Cardiac septum (tissue), 1 donor: ENCODE measurements at places on chromosomes 16 and 17. TPM values are rescaled to one million over a fixed set of nuclear protein-coding genes. Genes with fewer than 3 reads are reported as not detected.

DNA sequence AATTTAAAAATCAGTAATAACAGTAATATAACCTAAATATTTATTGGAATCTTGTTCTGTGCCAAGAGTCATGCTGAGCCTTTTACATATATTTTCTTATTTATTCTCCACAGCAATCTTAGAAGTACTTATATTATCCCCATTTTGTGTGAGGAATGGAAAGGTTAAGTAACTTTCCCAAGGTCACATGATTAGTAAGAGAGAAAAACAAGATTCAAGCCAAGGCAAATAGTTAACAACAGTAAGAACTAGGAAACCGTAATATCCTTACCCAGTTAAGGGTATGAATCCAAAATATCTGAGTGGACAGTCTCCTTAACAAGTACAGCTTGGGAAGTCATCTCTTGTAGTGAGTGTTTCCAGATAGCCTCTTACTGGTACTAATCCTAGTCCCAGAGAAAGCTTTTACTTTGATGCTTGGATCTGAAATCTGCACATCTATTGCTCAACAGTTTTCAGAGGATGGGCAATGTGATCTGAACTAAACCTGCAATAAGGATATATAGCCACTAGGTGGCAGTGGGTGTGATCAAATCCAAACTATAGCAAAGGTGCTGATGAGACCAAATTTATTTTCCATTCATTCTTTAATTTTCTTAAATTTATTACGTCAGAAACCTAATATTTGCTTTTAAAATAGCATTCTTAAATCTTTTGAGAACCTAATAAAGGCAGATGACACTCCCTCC is 23.3 kb downstream of the SHISA6 start:
- no peak for DNase-seq

- DNase-seq = no peak
Observed at GRCh38 chr17:18004345-18004744, 31.7 kb downstream of the DRC3 start.

Gene SLC13A2
- not detected for total RNA-seq

Gene SHPK
- total RNA-seq = 4.8 TPM

DNA sequence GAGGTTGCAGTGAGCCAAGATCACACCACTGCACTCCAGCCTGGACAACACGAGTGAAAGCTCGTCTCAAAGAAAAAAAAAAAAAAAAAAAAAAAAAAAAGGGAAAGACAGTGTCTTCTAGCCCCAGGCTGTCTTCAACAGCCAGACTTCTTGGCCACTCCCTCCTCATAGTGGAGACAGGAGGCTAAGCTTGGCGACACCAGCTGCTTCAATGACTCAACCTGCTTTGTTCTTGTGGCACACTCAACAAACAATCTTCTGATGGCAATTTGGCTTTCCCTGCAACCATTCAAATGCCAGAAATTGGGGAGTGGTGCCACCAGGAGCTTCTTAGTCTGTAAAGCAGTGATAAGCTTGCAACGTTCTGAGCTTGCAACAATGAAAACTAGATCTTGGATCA is 290.4 kb upstream of the DYNLRB2 start:
- no peak for DNase-seq

DNA sequence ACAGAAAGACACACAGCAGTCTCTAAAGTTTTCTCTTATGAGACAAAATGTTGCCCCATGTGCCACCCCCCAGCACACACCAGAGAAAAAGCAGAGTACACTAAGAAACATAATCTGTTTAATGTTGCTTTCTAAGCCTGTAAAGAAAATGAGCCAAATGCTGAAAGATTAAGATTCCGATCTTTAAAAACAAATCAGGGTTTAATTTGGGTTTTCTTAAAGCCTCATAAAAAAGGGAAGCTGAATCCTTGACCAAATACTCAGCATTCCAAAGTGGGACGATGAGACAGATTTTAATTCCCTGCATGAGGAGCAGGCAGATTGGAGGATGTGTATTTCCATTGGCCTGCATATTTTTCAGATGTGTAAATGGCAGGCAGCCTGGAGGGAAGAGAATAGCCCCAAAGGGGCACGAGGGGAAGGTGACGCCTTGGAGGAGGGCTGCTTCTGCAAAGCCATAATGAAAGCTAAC is 118.4 kb downstream of the COPRS start:
- DNase-seq = no peak

GRCh38 chr17:57498443-57498842 is 242.1 kb downstream of the MSI2 start:
- DNase-seq = no peak

- no peak for DNase-seq
Observed at GRCh38 chr17:5264893-5265292, 17.2 kb upstream of the RABEP1 start.

GRCh38 chr16:27738596-27738995 is 188.7 kb downstream of the KATNIP start:
- DNase-seq = no peak

Gene ADAMTS18
- total RNA-seq = not detected

DNA sequence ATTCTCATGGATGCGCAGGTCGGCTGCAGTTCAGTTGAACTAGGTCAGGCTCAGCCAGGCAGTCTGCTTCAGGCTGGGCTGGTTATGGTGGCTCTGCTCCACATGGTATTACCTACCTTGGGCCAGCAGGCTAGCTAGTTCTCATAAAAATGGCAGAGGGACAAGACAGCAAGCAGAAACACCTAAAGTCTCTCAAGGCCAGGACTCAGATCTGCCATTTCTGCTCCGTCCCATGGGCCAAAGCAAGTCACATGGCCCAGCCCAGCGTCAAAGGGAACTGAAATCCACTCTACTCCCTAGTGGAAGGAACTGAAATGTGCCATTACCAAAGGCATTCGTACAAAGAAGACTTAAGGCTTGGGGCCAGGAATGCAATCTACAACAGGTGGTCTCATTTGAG is 160.0 kb downstream of the TMEM132E start:
- DNase-seq = peak; percentile 12

DNA sequence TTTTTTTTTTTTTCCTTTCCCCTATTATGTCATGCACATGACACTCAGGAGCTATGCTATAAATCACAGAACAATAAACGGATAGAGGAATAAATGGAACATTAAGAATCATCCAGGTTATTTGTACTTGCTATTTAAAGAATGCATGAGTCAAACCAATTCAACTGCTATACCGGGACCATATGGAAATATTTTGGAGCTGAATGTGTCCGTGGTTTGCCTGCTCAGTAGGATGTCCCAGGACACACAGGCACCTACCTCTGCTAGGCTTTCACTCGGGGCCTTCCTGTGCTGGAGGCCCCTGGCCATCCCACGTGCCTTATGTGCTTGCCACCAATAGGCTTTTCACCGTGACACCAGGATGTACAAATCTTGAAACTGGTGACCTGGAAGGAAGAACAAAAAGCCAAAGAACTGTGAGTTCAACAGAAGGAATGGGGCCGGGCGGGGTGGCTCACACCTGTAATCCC is 15.3 kb upstream of the SEC14L1 start:
- no peak for DNase-seq

DNA sequence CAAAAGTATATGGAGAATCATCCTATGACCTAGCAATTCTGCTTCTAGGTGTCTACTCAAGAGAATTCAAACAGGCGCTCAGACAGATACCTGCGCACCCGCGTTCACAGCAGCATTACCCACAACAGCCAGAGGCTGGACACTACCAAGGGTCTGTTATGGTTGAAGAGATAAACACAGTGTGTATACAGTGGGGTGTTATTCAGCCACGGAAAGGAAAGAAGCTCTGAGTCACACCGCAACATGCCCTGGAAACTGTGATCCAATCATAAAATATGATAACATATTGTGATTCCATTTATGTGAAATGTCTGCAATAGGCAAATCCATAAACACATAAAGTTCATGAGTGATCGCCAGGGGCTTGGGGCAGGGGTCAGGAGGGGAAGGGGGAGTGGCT is 18.0 kb upstream of the JPH3 start:
- no peak for DNase-seq

Gene MYH10
- total RNA-seq = 45.6 TPM
